IPS DF 19.7 (cell line): ENCODE measurements at places on chromosomes 7 and 10.

GRCh38 chr7:70557338-70557737 lies 574.6 kb upstream of the GALNT17 start:
- DNase-seq: no peak

DNA sequence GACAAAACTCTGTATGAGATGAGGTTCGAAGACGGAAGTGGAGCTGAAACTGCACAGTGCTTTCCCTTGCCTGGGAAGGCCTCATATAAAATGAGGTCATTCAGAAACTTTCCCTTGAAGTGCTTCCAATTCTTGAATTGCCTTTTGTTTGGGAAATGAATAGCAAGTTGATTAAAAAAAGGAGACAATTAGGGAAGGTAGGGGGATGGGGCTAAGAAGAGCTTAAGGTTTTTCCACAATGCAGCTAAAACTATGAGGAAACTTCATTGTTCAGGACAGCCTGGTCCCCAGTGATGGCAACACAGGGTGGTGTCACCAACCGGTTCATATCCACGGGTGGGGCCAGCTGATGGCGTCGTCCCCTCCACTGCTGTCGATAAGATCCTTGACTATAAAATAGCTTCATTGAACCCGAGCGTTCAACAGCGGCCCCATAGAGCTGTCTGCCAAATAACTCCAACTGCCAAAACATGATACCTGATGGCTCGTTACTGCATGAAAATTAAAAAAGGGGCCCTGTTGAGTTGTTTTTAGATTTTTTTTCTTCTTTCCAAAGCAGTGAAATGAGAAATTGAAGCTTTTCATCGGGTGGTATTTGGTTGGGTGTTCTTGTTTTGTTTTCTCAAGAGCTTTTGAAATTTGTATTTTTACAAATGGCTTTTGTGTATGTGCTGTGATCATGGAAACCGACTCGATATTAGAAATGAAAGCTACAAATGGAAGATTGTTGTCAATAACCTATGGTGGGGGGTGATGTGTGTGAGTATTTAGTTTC lies 2.8 kb upstream of the CELF2 start:
- no peak for DNase-seq

- DNase-seq: no peak
These were observed 586.6 kb downstream of the GALNT17 start for GRCh38 chr7:71718563-71718962.

- DNase-seq: peak; percentile 64
These were observed 65.2 kb downstream of the COL13A1 start for GRCh38 chr10:69866688-69867461.

DNA sequence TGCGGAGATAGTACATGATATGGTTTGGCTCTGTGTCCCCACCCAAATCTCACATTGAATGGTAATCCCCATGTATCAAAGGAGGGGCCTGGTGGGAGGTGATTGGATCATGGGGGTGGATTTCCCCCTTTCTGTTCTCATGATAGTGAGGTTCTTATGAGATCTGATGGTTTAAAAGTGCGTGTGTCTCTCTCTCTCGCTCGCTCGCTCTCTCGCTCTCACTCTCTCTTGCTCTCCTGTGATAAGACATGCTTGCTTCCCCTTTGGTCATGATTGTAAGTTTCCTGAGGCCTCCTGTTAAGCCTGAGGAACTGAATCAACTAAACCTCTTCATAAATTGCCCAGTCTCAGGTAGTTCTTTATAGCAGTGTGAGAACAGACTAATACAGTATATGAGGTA lies 171.9 kb downstream of the NSUN6 start:
- no peak for DNase-seq

DNA sequence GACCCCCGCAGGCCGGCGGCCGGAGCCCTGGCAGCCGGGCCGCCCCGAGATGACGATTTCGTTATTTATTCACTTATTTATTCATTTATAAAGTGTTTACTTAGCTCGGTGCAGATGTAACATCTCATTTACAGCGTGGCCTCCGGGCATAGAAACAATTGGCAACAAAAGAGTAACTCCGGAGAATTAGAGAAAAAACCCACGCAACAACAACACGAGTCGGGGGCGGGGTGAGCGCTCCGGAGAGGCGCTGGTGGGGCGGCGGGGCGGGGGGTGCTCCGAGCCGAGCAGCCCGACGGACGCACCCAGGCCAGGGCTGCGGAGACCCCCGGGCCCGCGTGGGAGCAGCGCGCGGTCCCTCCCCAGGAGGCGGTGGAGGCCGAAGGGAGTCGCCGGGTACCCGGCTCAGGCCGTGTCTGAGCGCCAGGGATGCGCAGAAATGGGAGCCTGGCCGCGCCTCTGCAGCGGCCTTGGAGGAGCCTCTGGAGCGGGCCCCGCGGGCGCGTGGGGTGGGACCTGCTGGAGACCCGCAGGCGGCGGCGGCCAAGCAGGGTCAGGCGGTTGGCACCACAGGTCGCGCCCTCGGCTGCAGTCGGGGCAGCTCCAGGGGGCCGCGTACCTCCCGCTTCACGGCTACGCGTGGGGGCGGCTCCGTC lies 14.3 kb downstream of the UNCX start:
- no peak for DNase-seq

- no peak for DNase-seq
These were observed 576.6 kb upstream of the C7orf33 start for GRCh38 chr7:148014001-148014400.
